PC-3 (cell line): ENCODE measurements at places on chromosomes 12 and 14. TPM values are rescaled to one million over a fixed set of nuclear protein-coding genes. Genes with fewer than 3 reads are reported as not detected.

- H3K4me3 ChIP-seq: no peak overlapping the region
- H3K36me3 ChIP-seq: no peaks in the 10 kb centered on the region
- H3K27ac ChIP-seq: no peak overlapping the region
- peaks cover 27% of the 10 kb centered on the region for H3K4me1 ChIP-seq
These were observed 5.9 kb upstream of the APOLD1 start for GRCh38 chr12:12779529-12779928.

GRCh38 chr14:87967496-87967895, 25.5 kb downstream of the GALC start:
- H3K4me1 ChIP-seq: no peaks in the 10 kb centered on the region
- DNase-seq: no peak
- no peaks in the 10 kb centered on the region for H3K27me3 ChIP-seq
- no peaks in the 10 kb centered on the region for H3K36me3 ChIP-seq
- no peak overlapping the region for H3K4me3 ChIP-seq
- H3K27ac ChIP-seq: no peak overlapping the region

DNA sequence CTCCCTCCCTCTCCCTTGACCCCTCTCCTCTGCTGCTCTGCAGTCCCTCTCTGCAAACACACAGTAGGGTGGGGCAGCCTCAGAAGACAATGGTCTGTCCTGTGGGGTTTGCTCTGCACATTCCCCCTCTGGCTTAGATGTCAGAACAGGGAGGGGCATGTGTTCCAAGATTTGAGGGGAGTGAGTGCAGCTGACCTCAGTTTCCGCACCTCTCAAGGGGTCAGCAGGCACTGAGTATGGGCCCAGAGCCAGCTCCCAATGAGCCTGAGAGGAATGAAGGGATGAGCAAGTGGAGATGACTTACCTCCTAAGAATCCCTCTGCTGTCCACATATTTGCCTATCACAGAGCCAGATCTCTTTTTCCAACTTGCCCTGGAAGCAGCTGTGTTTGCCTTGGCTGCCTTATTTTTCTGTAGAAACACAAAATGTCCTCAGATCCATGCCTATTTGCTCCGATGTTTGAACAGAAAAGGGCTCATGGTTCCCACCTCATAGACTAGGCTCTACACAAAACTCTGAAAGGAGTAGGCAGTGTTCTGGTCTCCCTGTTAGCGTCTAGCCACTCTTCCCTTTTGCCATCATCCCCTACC, 111.4 kb downstream of the CRACR2A start:
- no peaks in the 10 kb centered on the region for H3K27me3 ChIP-seq
- H3K4me3 ChIP-seq: no peak overlapping the region
- peak; percentile 78 for DNase-seq
- H3K27ac ChIP-seq: no peak overlapping the region
- no peaks in the 10 kb centered on the region for H3K36me3 ChIP-seq
- H3K4me1 ChIP-seq: peaks cover 11% of the 10 kb centered on the region

DNA sequence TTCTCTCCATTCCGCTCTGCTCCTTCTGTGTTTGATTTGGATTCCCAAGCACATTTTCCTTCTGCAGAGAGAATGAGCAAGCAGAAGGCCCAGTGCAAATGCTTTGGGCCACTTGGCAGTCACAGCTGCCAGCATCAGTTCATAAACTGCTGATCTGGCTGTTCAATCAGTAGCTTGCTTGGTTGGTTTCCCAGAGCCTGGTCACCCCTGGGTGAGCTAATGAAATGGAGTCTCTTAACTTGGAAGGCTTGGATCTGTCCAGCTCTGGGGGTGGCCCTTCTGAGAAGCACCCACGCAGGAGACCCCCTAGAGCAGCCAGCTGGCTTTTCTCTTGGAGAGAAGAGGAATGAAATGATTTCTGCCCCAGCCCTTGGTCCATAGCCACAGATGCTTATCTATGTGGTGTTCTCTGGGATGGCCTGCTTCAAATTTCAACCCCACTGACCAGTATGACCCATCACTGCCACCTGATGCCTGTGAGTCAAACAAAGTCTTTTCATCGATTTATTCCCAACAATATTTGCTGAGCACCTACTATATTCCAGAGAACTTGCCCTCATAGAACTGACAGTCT, 30.3 kb downstream of the FAIM2 start:
- no peaks in the 10 kb centered on the region for H3K4me1 ChIP-seq
- no peaks in the 10 kb centered on the region for H3K27me3 ChIP-seq
- no peak overlapping the region for H3K27ac ChIP-seq
- peak; percentile 13 for DNase-seq
- H3K4me3 ChIP-seq: no peak overlapping the region

- no peak overlapping the region for H3K27ac ChIP-seq
- no peaks in the 10 kb centered on the region for H3K36me3 ChIP-seq
- H3K4me3 ChIP-seq: no peak overlapping the region
- peaks cover 8% of the 10 kb centered on the region; the same call in 1 of the 2 replicates for H3K4me1 ChIP-seq
These were observed 179.9 kb upstream of the PELI2 start for GRCh38 chr14:55938249-55938791.

Gene TOMM20L
- total RNA-seq: not detected in 2 replicates

Gene RPS26
- total RNA-seq: 183 and 320 TPM in 2 replicates
